A549 treated with ZK216348 at 1 μM for 4 hours (cell line): ENCODE measurements at places on chromosomes 6 and 20. TPM values are rescaled to one million over a fixed set of nuclear protein-coding genes. Genes with fewer than 3 reads are reported as not detected.

The PPP1R14C gene
- total RNA-seq, result 1.1 to 1.7 TPM (median 1.5 TPM) in 5 replicates

The CLDN20 gene
- not detected in 5 replicates for total RNA-seq

The SLC29A1 gene
- 37.0 to 58.9 TPM (median 57.3 TPM) in 5 replicates for total RNA-seq

The LPA gene
- total RNA-seq, result 0.05 TPM in 1 of 5 replicates, not detected in the others

The SGK2 gene
- 5.9 to 8.3 TPM (median 7.4 TPM) in 5 replicates for total RNA-seq

The TBXT gene
- total RNA-seq, result not detected in 5 replicates

The CRISP3 gene
- total RNA-seq, result not detected in 5 replicates

The BACH2 gene
- 0.55 to 0.82 TPM (median 0.69 TPM) in 5 replicates for total RNA-seq

The THBS2 gene
- not detected in 5 replicates for total RNA-seq

The HCRTR2 gene
- total RNA-seq, result not detected in 5 replicates

The ASIP gene
- total RNA-seq, result not detected in 5 replicates

The RAB23 gene
- total RNA-seq, result 4.4 to 9.9 TPM (median 8.0 TPM) in 5 replicates

The TRIM15 gene
- 0.09 TPM in 1 of 5 replicates, not detected in the others for total RNA-seq

The IL17A gene
- not detected in 5 replicates for total RNA-seq

The EDN1 gene
- total RNA-seq, result 36.8 to 57.2 TPM (median 41.6 TPM) in 5 replicates

The DNAH8 gene
- not detected in 5 replicates for total RNA-seq

The GATA5 gene
- 0.29 to 1.1 TPM (median 0.94 TPM) in 5 replicates for total RNA-seq

The CDH26 gene
- total RNA-seq, result 0.12 to 0.54 TPM (median 0.14 TPM) in 4 of 5 replicates, not detected in the other
